ENCODE measurements at places on chromosomes 6 and 20.

- peak; percentile 69 for DNase-seq
Observed at GRCh38 chr20:4038047-4038459, 22.7 kb upstream of the RNF24 start.

GRCh38 chr6:163753430-163753829, 338.9 kb downstream of the QKI start:
- no peak for DNase-seq

- DNase-seq: no peak
Observed at GRCh38 chr20:48649104-48649626, 178.6 kb downstream of the PREX1 start.

DNA sequence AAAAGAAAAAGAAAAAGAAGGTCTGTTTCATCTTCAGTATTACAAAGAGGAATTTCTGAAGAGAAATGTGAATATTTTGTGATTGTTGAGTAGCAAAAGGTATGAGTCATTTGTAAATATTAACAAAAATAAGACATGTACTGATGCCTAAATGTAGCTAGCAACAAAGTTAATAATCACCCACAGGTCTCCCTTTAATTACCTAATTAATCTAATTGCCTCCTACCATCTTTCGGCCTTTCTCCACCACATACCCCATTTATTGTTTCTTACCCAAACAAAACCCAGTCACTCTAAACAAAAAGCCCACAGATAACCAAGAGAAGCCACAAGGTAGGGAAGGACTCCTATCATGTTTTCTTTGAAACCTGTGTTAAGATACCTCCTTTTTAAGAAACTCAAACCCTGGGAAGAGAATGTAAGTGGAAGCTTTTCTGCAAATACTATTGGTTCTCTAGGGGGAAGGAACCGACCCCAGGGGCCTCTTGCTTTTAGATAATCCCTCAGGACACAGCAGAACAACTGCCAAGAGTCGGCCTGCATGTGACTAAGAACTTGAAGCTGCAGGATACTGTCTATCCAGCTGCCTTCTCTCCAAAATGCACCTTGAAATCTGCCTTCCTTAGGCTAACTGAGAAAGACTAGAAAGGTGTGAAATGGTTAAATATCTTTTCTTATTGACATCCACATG, 16.1 kb upstream of the STK38 start:
- DNase-seq: no peak

DNA sequence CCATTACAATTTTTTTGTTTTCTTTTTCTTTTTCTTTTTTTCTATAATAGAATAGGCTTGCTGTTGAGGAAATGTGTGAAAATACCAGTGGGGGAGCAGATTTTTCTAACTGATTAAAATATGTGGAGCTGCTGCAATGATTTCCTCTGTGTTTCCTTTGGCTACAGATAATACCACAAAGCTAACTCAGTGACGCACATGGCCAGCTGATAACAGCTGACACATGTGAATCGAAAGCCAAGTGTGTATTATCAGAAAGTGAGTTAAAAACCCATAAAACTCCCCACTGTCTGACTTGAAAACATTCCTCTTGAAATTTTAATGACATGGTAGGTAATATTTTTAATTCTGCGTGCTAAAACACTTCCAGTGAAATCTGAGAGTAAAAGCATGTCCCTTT, 70.8 kb upstream of the AHI1 start:
- no peak for DNase-seq

- DNase-seq: no peak
Observed at GRCh38 chr6:140047321-140047720, 672.9 kb upstream of the CITED2 start.

DNA sequence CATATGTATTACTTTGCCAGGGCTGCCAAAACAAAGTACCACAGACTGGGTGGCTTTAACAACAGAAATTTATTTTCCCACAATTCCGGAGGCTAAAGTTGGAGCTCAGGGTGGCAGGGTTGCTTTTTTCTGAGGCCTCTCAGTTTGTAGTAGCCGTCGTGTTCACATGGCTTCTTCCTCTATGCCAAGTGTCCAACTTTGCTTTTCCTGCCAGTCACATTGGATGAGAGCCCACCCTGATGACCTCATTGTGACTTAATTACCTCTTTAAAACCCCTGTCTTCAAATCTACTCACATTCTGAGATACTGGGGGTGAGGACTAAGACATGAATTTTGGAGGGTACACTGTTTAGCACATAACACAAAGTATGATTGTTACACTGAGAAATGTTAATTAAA, 9.9 kb upstream of the ECT2L start:
- no peak for DNase-seq

GRCh38 chr6:9520417-9521151, 894.3 kb downstream of the TFAP2A start:
- no peak for DNase-seq

GRCh38 chr20:11694467-11694866, 223.2 kb upstream of the BTBD3 start:
- no peak for DNase-seq

- DNase-seq: no peak
Observed at GRCh38 chr6:32522302-32523047, 7.6 kb downstream of the HLA-DRB5 start.

- no peak for DNase-seq
Observed at GRCh38 chr6:137880746-137881521, 13.9 kb downstream of the TNFAIP3 start.

DNA sequence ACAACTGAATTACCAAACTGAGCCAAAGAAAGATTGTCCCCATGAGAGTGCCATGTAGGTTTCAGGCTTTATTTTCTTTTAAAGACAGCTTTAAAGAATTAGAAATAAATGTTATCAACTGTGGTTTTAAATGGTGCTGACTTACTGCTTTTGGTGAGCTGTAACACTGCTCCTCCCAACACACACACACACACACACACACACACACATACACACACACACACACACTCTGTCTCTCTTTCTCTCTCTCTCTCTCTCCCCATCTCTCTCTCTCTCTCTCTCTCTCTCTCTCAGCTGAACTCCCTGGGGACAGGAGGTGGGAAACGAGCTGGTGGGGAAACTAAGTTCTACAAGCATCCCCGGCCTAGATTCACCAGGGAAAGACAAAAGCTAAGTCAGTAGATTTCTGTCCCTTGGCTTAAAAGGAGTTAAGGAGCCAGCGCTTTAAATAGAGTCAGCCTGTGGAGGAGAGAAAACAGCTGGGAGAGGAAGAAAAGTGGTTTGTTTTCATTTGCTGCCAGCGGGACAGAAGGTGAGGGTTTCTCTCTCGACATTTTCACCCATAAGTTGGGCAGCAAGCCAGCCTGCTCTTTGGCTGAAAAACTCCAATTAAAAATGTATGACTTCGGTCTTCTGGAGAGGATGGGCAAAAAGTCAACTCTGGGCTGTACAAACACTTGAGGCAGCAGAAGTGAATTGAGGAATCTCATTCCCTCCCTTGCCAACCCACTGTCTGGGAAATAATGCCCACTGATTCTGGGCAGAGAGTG, 27.4 kb downstream of the CBLN4 start:
- DNase-seq: no peak

DNA sequence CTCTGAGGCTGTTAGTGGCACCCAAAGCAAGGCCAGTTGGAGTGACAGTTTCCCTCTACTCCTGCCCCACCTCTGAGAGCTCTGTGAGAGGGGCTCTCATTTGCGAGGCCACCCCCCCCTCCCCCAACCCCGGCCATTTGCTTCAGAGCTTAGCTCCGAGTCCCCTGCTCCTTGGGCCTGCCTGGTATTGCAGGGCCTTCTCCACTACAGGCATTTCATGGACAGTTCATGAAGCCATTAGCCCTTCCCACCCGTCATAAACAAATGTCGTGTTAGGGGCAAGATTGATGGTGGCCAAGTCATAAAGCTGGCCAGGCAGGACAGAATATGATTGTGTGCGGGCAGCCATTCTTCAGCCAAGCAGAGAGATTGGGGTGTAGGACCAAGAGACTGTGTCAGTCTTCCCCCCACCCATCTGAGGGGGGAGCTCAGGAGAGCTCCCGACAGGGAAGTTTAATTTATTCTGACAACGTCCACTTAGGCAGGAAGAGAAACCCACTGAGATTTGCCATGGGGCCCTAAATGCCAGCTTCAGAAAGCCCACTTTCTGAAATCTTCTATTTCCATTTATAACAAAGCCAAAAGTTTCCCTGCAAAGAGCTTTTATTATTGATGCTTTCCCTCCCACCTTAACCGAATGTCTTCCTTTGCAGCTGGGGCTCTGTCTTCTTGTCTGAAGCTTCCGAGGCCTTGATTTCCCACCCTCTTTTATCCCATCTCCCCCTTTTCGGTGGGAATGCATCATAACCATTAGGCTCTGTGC, 7.2 kb downstream of the FOXC1 start:
- DNase-seq: no peak

DNA sequence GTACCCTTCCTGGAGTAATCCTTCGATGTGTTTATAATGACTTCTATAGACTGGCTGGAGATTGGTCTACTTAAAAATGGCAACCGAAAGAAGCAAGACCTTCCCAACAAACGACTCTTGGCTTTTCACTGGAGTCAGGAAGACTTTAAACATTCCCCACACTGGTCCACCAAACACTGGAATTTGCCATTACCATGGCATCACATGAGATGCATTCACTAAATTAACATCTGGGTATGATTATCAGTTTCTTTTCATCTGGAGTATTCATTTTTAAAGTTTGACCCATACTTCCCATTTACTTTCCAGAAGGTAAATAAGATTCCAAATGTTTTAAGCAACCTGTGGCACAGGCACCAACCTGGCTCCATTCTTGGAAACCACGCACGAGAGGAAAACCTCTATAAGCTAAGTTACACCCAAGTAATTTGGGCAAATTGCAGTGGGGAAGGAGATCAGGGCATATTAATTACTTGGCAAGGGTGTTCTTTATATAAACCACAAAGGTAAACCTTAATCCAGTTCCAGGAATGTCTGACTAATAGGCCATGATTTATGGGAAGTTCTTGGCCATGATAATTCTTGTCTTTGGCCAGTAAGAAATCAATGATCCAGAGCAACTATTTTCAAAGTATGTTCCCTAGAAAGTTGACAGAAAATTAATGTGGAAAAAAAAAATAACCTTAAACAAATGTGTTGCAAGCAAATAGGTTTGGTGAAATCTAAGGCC, 190.0 kb upstream of the COL21A1 start:
- no peak for DNase-seq

DNA sequence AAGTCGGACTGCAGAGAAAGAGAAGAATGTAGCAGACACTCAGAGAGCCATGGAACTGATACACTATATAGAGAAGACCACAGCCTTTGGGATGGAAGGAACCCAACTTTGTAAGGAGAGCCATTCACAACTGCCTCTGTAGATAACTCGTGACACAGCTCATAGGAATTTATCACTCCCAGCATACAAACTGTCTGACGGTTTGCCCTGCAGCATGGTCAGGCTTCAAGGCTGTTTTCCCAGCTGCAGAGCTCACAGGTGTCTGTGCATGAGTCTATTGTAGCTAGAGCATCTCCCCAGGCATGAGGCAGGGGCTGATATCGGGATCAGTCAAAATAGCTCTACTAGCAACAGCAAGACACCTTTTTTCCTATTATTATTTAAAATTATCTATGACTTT, 130.5 kb upstream of the DTNBP1 start:
- no peak for DNase-seq

GRCh38 chr6:31396422-31397152, 6.8 kb upstream of the MICA start:
- DNase-seq: peak; percentile 62

- no peak for DNase-seq
Observed at GRCh38 chr6:3230900-3231246, 3.4 kb upstream of the TUBB2B start.

DNA sequence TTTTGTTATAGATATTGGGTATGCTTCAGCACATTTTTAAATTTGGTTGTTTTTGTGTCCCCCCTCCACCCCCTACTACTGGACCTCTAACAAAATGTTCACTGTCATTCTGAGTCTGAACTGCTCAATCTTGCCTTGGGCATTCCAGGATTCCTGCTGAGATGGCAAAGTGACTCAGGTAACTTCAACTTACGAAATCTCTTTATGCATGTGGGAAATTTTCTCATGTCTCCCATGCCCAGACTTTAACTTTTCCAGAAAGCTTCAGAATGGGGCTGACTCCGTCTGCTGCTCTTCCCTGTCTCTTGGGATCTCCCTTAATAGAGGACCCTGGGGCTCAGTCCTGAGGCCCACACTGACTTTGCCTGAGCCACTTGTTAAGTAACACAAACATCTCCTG, 14.0 kb downstream of the CYP39A1 start:
- no peak for DNase-seq

DNA sequence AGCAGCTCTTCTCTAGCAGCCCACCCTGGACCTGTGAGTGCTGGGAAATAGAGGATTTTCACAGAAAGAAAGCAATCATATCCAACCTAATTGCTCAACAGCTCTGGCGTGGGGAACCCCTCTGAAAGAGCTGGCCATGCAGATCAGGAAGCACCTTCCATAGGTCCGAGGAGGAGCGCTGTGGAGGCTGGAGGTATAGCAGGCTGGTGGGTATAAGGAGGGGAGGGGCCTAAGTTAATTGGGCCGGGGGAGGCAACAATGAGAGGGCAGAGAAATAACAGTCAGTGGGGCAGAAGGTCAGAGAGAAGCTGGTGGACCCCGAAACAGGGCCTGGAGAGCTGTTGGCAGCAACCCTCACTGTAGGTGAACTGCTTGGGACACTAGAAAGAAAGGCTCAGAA, 40.8 kb downstream of the SNRNP48 start:
- DNase-seq: no peak

DNA sequence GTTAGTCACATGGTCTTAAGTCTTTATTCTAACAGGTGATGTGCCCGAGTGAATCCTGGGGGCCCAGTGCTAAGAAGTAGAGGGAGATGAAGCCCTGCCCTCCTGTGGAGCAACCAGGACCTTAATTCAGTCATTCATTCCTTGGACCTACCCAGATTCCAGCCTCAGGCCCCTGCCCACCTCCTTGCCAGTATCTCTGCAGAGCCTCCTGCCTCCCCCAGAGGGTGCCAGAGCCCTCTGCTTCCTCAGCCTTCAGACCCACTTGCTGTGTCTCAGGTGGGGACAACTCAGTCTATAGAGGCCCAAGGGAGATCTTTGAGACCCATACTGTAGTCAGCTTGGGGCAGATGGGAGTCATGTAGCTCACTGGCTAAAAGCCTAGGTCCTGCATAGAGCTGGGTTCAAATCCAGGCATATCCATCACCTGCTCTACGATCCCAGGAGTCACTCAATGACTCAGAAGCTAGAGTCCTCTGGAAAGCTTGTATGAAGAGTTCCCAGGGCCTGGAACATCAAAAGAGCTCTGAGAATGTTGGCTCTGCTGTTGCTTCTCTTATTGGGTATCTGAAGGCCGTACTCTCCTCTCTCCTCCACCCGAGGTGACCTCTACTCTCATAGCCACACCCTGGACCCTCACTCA, 3.9 kb upstream of the SIGLEC1 start:
- DNase-seq: no peak

- no peak for DNase-seq
Observed at GRCh38 chr6:20866036-20866435, 331.8 kb downstream of the CDKAL1 start.

DNA sequence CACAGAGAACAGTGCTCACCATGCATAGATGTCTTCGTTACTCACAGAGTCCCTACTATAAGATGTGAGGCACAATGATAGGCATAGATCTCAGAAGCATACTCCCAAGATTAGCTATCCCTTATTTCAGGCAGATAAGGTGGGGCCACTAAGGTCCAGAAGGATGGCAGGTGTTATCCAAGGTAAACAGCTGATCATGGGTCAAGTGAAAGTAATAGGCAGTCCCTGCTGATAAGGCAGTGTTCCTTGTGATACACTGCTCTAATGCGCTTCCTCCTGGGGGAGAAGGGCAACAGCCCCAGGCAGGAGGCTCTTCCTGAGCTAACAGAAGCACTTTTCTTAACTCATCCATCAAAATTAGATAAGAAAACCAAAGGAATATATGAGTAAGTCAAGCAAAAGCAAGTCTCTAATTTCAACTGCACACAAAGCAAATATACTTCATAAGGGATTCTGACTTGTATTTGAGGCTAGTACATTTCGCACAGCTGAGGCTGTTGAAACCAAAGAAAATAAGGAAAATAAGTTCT, 42.2 kb downstream of the METTL24 start:
- DNase-seq: no peak
